Cortex of kidney (tissue), 1 donor: ENCODE measurements at places on chromosomes 1 and 21.

DNA sequence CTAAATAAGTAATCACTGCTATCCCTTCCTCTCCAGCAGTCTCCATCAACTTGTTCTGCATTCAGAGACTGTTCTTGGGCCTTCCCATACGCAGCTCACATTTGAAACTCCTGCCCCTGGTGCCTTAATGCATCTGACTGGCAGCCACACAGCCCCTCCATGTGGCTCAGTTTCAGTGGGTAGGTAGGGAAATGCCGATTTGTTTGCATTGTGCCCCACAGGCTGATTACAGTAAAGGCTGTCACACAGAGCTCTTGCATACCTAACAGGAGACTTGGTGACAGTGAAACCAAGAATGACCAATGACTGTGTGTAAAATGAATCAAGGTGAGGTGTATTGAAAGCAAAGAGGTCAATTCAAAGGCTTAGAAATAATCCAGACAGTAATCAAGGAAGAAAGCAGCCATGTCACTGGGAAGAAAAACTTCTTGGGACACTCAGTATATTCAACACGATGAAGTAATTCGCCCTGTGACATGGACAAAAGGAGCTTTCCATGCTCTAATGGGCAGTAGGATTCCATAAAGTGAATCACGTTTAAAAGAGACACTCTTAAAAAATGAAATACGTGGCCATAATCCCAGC lies 12.7 kb upstream of the B3GALNT2 start:
- no peak for DNase-seq

GRCh38 chr1:115136106-115136505 lies 46.8 kb upstream of the TSPAN2 start:
- DNase-seq: no peak

- DNase-seq: no peak
These were observed 13.6 kb downstream of the ARPC5 start for GRCh38 chr1:183622013-183622412.

- DNase-seq: no peak
These were observed 197.2 kb downstream of the ADSS2 start for GRCh38 chr1:244254467-244254866.

GRCh38 chr1:55820501-55820900 lies 605.3 kb upstream of the USP24 start:
- no peak for DNase-seq

- no peak for DNase-seq
These were observed 92.4 kb downstream of the EIF4G3 start for GRCh38 chr1:21084111-21084810.

DNA sequence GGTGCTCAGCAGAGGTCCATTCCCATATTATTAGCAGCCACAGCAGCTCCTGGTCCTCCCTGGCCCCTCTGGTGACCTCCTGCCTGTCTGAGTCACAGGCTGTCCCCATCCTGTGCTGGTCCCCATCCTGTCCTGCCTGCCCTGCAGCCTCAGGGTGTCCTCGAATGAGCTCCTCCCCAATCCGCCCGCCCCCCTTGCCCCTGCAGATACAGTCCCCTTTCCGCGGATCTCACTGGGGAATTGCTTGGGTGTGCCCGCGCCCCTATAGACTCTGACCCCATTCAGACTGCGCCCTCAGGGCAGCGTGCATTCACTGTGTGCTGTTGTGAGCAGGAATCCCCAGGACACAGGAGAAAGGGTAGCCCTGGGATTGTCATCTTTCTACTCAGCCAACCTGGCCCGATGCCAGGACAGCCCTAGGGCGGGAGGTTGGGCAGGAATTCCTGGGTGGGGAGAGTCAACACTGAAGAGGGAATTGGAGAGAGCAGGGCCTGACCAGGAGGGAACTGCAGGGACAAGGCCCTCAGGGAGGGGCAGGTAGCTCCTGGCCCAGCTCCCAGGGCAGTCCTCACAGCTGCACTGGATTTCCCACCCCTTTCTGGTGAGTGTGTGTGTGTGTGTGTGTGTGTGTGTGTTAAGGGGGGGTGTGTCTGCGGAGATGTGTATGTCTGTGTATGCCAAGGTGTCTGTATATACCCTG lies 1.1 kb upstream of the GUCA2A start:
- no peak for DNase-seq

DNA sequence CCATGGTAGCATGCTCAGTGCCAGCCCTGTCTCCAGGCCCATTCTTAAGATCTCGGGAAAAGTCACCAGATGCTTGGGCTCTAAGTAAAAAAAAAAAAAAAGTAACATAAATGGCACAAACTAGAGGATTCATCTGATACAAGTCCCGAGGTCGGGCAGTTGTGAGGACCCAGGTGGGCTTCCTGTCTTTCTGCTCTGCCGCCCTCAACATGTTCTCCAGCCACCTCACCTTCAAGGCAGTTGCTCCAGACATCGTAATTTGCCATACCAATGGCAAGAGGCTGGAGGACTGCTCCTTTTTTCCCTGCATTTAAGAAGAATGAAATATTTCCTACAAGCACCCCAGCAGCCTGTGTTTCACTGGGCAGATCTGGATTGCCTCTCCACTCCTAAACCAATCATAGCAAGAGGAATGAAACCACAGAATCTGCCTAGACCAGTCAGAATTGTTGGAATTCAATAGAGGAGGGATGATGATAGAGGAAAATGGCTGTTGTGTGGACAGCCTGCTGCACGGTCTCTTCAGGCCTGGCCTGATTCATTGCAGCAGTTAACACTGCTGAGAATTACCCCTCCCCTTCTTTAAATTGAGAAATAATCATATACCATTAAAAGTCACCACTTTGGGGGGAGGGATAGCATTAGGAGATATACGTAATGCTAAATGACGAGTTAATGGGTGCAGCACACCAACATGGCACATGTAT lies 5.4 kb downstream of the HMGN2 start:
- DNase-seq: no peak

DNA sequence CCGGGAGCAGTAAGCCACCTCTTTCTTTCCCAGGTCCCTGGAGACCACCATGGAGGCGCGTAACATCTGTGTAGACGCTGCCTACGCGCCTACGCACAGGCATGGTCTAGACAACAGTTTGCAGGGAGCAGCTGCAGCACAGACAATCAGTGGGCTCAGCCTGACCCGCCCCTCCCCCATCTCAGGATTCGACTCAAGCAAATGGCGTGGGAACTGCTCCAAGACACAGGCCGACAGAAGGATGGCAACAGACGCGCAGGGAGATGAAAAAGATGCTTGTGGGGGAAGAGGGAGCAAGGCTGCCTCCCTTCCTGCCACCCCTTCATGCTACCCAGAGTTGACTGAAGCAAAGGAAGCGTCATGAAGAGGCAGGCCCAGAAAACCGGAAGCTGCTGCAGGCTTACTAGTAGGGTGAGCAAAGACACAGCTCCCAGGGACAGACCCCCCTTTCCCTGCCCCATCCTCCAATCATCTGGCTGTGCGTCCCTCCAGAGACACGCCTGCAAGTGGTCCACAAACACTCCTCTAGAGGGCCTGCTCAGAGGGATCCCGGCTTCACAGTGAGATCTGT lies 19.5 kb downstream of the STK40 start:
- no peak for DNase-seq

GRCh38 chr1:217133958-217134856 lies 411.0 kb upstream of the ESRRG start:
- DNase-seq: no peak

GRCh38 chr21:31337996-31338907 lies 5.8 kb downstream of the TIAM1 start:
- DNase-seq: no peak

- DNase-seq: no peak
These were observed 774 bp upstream of the ANGPTL7 start for GRCh38 chr1:11188381-11188780.

DNA sequence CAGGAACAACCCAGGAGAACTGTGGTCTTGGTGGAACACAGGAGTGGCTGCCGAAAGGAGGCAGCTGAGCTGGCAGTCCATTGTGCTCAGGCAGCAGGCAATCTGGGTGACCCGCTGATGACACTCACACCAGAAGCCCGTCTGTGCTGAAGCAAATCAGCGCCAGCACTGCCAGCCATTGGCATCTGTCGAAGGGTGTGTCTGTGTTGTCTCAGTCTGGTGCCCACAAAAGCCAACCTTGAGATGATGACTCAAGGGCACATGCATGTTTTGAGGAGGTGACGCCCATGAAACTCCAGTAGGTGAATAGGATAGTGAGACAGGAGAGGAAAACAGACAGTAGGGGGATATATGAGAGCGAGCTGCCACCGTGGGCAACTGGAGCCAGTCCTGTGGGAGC lies 167.3 kb downstream of the KAZN start:
- DNase-seq: no peak
